ENCODE measurements at places on chromosomes 5 and 9.
A peak's percentile ranks its signal among the peaks of the same experiment; 100 is the strongest.

GRCh38 chr5:116564756-116565490 is 9.7 kb downstream of the SEMA6A start:
- no peak for DNase-seq

- DNase-seq = no peak
These were observed 31.8 kb upstream of the NEK6 start for GRCh38 chr9:124225945-124226344.

DNA sequence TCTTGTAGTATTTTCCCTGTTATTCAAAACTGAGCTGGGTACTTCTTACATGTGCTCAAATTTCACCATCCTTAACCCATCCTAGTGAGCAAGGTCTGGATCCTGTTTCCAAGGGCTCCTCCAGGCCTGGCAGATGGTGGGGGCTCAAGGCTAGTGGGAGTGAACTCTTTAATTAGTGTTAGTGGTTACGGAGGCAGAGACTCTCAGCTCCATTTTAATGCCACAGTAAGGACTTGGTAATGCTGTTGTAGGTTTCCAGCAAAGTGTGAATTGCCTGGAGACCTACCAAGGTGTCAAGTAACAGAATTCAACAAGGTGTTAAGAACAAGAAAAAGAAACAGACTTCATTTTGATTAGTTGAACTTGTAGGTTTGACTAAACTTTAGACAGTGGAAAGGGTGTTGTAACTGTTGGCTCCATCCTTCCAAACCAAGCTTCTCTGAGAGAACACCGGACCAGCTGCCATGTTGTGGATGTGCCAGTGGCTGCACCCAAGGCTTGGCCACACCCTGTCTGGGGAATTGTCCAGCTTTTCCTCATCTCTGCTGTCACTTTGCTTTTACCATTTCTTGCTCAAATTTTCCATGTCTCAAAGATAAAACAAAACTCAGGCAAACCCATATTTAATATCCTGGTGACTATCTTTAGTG is 98.7 kb downstream of the ADCY2 start:
- peak; percentile 31 for DNase-seq

- DNase-seq = no peak
These were observed 433.4 kb upstream of the BRINP1 start for GRCh38 chr9:119802621-119803020.

- DNase-seq = no peak
These were observed 45.4 kb downstream of the SEMA4D start for GRCh38 chr9:89452561-89452960.

- no peak for DNase-seq
These were observed 29.0 kb downstream of the COL15A1 start for GRCh38 chr9:98972716-98973115.

DNA sequence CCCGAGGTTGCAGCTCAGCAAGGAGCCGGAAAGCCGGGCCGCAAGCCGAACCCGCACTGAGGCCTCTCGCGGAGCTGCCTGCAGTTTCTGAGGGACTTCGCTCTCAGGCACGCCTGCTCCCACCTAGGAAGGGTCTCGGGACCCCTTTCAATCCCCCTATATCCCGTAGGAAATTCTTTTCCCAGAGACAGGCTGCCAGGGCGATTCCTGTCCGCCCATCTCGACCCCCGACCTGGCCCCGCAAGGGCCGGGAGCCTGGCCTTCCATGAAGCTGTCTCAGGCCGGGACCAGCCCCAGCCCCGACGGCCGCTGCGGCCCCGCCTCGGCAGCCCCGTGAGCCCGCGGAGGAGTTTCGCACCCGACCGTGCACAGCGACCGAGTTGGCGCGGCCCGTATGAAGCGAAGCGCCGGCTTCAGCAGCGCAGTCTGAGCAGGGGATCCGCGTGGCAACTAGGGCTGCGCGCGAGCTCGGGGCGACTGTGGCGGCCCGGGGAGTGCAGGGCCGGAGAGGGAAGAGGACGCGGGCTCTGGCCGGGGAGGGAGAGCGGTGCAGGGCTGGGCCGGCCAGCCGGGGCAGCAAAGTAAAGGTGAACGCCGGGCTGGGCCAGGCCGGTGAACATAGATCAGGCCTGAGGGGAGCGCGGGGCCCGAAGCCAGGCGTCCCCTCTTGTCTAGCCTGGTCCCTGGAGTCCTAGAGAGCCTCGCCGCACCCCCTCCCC is 977 bp upstream of the PRDM12 start:
- DNase-seq = no peak

DNA sequence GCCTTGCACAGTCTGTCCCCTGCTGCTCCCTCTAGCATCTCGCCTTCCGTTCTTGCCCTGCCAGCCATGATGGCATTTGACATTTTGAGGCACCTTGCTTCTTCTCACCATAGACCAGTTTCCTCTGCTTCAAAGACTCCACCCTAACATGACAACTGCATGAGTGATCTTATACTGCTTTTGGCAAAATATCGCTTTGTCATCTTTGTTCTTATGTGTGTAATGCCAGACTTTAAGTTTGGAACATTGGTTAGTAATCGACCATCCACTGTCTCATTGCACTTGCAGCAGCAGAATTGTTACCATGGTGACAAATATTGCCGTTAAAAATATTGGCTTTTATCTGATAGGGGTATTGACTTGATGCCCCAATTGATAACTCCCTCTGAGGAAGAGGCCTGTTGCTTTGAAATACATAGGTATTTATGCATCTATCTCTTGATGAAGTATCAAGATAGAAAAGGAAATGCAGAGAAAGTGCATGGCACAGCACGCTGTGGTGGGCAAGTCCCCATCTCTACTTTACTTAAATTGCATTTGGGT is 6.8 kb downstream of the GARIN3 start:
- no peak for DNase-seq

DNA sequence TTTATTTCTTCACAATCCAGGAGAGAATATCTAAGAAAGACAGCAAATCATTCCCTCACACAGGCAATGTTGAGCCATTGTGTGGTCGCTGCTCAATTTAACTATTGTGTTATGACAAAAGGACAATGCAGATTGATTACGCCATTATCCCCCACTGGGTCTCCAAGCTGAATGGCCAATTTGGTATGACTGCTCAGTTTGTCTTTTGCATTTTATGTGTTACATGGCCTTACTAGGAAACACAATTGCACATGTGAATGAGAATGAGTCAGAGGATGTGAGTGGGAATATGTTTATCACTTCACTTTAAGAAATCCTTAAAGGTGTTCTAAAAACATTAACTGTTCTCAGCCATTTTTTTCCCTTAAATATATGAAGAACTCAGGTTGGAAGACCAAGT is 108.3 kb downstream of the FAM174A start:
- DNase-seq = no peak

- DNase-seq = no peak
These were observed 16.2 kb downstream of the MTX3 start for GRCh38 chr5:79974886-79975285.

Data from NCI-H2171 treated with DMSO at 0.1 percent for 48 hours (cell line).